ENCODE measurements at places on chromosomes 5 and 9. TPM values are rescaled to one million over a fixed set of nuclear protein-coding genes. Genes with fewer than 3 reads are reported as not detected.
A peak's percentile ranks its signal among the peaks of the same experiment; 100 is the strongest.

GRCh38 chr9:119707228-119707845 lies 338.1 kb upstream of the BRINP1 start:
- DNase-seq, result no peak

DNA sequence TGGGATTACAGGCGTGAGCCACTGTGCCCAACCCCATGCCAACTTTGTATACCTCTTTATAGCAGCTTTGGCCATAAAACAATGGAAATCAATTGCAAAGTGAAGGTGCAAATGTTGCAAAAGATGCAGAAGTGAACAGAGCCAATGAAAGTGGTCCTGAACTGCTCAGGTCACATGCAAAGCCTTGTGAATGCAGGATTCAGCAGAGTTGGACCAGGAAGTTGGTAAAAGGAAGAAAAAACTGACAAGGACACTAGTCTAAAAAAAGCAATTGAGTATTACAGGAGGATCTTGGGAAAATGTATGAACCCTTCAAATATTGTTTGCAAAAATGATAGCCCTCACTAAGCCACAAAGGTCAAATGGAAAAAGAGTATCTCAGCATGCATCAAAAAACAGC lies 4.5 kb upstream of the MAP3K1 start:
- DNase-seq, result no peak

GRCh38 chr5:168578538-168579487 lies at the start of gene PANK3:
Gene PANK3 (minus strand): TSS chr5:168579368. CDS start chr5:168579283, 85 bp downstream.
- DNase-seq, result no peak

GRCh38 chr5:56190497-56190896 lies 42.6 kb downstream of the ANKRD55 start:
- DNase-seq, result peak; percentile 89

NOL8 gene
- total RNA-seq, result 31.5 TPM

DNA sequence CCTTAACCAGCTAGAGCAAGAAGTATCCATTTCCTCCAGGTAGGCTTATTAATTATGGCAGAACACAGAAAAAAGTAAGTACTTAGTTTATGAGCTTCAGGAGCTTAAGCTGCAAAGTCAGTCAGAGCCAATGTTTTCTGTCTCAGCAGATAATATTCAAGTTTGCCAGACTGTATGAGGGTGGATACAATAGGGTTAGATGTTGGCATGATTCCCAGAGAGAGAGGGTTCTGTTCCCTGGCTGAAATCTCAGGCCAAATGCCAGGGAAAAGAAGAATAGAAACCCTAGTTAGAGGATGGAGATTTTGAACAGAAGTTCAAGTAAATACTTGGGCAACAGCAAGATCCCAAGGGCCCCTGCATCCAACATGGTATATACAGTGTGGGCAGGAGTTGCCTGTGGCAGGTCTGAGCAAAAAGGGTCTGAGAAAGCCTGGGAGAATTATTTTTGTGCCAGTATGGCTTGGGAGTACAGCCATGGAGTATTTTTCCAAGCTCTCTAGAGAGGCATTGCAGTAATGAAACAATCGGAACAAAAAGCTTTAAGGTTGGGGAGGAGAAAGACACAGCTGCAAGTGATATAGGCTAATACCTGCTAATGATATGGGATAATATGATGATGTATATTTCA lies 31.0 kb upstream of the ISOC1 start:
- DNase-seq, result peak; percentile 21

HTR4 gene
- total RNA-seq, result not detected

- DNase-seq, result no peak
These were observed 122.4 kb upstream of the C6 start for GRCh38 chr5:41335596-41336181.

GFI1B gene
- not detected for total RNA-seq
